ENCODE measurements at places on chromosomes 13 and 19. TPM values are rescaled to one million over a fixed set of nuclear protein-coding genes. Genes with fewer than 3 reads are reported as not detected.

- DNase-seq, result no peak
Measured at GRCh38 chr13:109804654-109805053, 18.3 kb upstream of the IRS2 start.

LINGO3 gene
- polyA plus RNA-seq, result not detected

CD79A gene
- 1.4 TPM for polyA plus RNA-seq

LILRA1 gene
- polyA plus RNA-seq, result 0.36 TPM

GRCh38 chr13:93789058-93789457 lies 562.5 kb downstream of the GPC6 start:
- no peak for DNase-seq

CRYL1 gene
- 136 TPM for polyA plus RNA-seq

ARHGEF1 gene
- 39.1 TPM for polyA plus RNA-seq

COX7A1 gene
- 26.6 TPM for polyA plus RNA-seq
